ENCODE measurements at places on chromosomes 1 and 21. TPM values are rescaled to one million over a fixed set of nuclear protein-coding genes. Genes with fewer than 3 reads are reported as not detected.

Gene RIPPLY3
- polyA plus RNA-seq = not detected

DNA sequence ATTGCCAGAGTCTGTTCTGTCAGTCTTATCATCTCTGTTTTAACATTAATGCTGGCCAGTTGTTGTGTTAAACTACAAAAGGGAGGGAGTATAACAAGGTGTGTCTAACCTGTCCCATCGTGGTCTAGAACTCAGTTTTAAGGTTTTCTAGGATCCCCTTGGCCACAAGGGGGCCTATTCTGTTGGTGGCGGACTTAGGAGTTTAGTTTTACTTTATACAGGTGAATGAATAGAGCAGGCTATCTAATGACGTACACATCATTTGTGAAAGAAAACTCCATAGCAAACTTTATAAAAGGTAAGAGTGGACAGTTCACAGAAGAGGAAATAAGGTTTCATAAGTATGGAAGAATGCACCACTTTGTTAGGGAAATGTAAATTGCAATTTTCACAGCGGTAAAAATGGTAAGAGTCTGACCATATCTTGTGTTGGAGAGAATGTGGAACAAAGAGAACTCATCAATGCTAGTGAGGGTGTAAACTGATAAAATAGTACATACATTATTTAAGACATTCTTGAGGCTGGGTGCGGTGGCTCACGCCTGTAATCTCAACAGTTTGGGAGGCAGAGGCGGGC, 2.5 kb upstream of the ATF6 start:
- H3K4me3 ChIP-seq = peak overlapping the region; percentile 38
- no peaks in the 10 kb centered on the region for H3K27me3 ChIP-seq
- peaks cover 31% of the 10 kb centered on the region for H3K4me1 ChIP-seq
- peak; percentile 54 for DNase-seq
- H3K27ac ChIP-seq = no peak overlapping the region

GRCh38 chr1:5940723-5941407, 51.4 kb downstream of the NPHP4 start:
- H3K4me1 ChIP-seq = no peaks in the 10 kb centered on the region
- H3K36me3 ChIP-seq = no peaks in the 10 kb centered on the region
- no peaks in the 10 kb centered on the region for H3K27me3 ChIP-seq
- no peak overlapping the region for H3K4me3 ChIP-seq
- DNase-seq = no peak
- no peak overlapping the region for H3K27ac ChIP-seq

DNA sequence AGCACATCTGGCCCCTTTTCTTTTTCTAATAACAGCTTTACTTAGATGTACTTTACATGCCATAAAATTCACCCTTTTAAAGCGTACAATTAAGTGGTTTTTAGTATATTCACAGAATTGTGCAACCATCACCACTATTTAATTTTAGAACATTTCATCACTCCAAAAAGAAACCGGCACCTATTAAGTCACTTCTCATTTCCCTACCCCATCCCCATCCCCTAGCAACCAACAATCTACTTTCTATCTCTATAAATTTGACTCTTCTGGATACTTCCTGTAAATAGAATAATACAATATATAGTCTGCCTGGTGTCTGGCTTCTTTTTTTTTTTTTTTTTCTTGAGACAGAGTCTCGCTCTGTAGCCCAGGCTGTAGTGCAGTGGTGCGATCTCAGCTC, 59.5 kb upstream of the ENAH start:
- no peak overlapping the region for H3K27ac ChIP-seq
- no peaks in the 10 kb centered on the region for H3K36me3 ChIP-seq
- H3K27me3 ChIP-seq = peaks cover 5% of the 10 kb centered on the region

DNA sequence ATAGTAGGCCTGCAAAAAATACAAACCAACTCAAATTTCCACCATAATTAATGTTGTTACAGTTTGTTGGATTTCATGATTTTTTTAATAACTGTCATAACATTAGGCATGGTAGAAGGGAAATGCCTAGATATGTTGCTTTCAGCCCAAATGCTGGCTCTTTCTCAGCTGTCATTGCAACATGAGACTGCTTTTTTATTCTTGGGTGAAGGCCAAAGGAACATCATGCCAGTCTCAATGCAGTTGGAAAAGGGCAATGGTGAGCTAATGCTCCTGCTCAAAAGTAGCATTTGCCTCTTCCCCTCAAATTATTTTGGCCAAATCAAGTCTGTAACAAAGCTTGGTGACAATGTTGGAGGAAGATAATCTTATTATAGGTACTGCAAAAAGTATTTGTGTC, 877.7 kb upstream of the PRMT6 start:
- H3K27ac ChIP-seq = no peak overlapping the region
- H3K4me3 ChIP-seq = no peak overlapping the region
- DNase-seq = no peak

GRCh38 chr1:203649999-203650836, 23.6 kb downstream of the ATP2B4 start:
- H3K27me3 ChIP-seq = no peaks in the 10 kb centered on the region
- H3K4me1 ChIP-seq = peaks cover 74% of the 10 kb centered on the region
- H3K36me3 ChIP-seq = peaks cover 8% of the 10 kb centered on the region
- peak; percentile 51 for DNase-seq
